IPS DF 19.7 (cell line): ENCODE measurements at places on chromosomes 2 and 18.

DNA sequence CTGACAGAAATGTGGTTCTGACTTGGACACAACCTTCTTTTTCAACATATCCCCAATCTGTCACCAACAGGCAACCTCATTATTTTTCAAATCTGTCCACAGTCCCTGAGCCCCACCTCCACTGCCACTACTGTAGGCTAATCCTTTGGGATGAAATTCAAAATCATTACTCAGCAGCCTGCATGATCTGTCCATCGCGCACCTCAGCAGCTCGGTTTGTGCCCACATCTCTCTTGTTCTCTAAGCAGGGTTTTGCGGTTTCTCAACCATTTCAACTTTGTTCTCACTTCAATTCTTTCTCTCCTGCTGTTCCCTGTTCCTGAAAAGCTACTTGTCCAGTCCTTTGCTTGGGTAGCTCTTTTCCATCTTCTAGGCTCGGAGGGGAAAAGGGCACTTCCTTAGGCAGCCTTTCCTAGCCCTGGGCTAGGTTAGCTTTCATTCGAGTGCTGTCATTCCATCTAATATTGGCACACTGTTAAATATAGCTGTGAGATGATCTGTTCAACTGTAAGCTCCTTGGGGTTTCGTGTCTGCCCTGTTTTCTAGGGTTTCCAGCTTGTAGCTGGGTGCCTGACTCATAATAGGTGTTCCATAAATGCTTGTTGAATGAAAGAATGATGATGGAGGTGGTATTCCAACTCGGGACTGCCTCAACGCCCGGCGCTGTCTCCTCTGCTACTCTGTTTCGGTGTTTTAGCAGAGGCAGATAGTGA is 653 bp upstream of the ANKAR start:
- no peak for DNase-seq

- DNase-seq, result no peak
Measured at GRCh38 chr2:241607162-241607885, 29.6 kb downstream of the THAP4 start.

DNA sequence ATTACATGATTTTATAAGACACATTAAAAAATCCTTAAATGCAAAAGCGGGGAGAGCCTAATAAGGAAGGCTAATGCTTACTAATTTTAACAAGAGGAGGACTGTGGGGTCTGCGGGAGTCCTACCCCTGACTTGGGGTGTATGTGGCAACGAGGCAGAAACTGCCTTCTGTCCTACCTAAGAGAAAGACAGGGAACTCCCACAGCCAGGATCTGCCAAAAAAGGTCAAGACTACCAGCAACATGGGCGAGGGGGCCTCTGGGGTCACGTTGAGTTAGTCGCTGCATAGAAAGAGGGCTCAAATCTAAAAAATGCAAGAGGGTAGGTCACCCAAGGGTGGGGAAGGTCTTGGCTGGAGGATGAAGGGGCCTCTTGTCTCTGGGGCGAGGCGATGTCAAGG is 529 bp upstream of the AMER3 start:
- no peak for DNase-seq

- no peak for DNase-seq
Measured at GRCh38 chr2:231526341-231527090, 3.7 kb downstream of the NMUR1 start.

- no peak for DNase-seq
Measured at GRCh38 chr18:8706791-8707555, 1.6 kb downstream of the MTCL1 start.

GRCh38 chr18:77223221-77223639 is 26.4 kb upstream of the GALR1 start:
- DNase-seq, result no peak

DNA sequence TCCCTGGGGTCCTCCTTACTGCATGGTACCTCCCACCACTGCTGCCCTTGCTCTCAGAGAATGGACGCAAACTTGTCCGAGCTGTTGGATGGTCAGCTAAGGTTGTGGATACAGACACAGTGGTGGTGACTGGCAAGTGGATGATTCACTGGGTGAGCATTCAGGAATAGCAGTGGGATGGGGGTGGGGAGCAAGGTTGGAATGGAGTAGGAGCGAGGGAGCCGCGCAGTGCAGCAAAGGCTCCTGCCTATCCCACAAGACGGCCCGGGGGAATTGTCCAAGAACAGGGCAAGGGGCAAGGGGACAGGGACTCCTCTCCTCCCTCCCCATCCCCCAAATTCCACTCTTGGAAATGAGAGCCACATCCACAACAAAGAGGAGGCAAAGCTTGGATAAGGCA is 102.2 kb downstream of the PIEZO2 start:
- no peak for DNase-seq

DNA sequence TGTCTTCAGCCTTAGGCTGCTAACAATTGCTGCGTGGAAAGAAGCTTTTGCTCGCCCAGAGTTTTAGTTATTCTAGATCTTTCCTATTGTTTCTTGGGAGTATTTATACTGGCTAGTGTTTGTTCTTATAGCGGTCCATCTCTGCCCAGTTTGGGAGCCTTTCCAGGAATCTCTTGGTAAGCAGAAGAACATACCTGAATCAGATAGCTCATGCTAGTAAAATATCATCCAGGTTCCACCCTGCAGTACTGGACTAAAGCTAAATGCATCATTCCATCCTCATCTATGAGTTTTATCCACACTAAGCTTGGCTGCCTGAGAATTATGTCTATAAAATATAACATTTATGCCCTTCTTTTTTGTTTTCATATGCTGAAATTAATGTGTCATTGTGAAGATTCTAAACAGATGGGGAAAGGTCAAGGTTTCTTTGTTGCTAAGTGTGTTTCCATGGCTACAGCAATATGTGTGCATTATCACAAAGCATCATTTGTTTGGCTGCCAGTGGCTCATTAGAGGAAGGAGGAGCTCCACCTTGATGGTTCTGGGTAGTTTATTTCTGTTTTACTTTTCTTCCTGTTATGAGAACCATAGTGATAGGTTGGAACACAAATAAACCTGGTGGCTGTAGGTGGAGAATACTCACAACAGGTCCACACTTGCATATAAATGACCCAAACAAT is 182.8 kb downstream of the PIK3C3 start:
- DNase-seq, result no peak

DNA sequence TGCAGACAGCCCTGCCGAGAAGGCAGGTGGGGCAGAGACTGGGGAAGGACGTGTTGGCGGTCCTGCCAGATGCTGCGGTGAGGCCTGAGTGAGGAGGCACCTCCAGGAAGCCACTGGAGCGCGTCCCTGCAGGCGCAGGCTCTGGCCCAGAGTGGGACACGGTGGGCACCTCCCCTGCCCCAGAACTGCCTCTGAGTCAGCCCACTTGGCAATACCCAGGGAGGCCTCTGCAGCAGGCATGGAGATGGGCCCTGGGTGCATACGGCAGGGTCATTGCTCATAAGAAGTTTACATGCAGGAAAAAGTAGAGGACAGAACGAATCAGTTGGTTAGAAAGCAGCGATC is 195.9 kb downstream of the TFCP2L1 start:
- no peak for DNase-seq

DNA sequence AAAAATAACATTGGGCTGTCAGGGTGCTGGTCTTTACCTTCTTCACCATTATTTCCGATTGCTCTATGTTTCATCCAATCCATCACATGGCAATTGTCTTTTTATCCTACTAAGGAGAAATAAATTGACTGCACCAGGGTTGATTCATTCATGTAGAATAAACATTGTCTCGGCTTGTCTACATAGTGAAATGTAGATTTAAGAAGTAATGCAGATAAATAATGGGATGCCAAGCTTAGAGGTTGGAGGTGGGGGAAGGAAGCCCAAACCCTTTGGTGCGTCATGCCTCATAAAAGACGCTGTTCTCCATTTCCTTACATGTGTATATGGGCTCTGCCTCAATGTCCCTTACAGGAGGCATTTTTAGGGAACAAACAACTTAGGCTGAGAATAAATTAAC is 117.8 kb downstream of the ALK start:
- DNase-seq, result no peak

DNA sequence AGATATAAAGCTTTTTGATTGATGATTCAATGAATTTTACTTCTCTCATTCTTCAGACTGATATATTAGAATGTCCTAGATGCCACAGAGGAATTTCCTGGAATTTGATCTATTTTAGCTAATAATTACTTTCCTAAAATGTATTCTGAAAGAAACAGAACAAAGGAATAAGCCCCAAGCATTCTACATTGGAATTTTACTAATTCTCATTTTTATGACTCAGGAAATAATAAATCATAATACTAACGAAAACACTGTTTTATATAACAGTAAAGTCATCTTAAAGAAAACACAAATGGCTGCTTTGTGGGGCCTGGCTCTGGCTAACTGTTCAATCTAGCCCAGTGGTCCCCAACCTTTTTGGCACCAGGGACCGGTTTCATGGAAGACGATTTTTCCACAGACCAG is 68.6 kb upstream of the LPIN2 start:
- no peak for DNase-seq

GRCh38 chr2:74238879-74239278 is 40.5 kb downstream of the MTHFD2 start:
- DNase-seq, result no peak

DNA sequence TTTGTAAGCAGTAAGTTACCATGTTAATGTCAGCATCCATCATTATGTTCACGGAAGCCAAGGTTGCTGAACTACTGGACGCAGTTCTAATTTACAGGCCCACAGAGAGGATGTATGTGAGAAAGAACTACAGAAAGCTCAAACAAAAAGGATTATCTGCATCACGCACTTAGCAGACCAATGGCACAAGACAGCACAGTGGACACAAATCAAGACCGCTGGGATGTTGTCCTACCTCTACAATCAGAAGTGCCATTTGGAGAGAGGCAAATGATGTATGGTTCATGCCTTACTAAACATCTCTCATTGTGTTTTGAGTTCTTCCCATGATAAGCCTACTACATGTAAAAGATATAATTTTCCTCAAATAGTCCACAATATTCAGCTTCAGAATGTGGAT is 330.7 kb upstream of the CHAC2 start:
- DNase-seq, result no peak

GRCh38 chr2:239154971-239155805 is 245.6 kb downstream of the HDAC4 start:
- DNase-seq, result no peak

DNA sequence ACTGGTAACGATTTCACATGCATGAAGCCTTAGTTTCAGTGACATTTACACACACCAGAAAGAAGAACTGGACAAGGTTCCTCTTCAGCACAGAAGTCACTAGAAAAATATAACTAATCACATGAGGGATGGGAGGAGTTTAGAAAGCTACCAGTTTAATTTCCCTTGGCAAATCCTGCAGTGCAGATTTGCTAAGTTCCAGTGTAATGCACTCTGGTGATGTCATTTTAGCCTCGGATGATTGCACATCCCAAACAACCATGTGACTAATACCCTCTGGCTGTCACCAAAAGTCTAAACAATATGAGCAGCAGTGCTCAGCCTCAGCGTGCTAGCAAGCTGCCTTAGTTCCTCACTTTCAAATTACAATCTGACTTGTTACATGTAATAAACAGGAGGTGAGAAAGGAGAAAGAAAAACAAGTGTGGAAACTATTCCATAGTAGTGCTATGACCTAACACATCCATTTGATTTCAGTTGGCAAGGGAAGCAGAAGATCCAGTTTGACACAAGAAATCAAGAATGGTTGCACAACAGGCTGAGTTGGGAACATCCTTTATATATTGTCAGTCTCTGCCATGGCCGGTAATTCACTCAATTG is 35.3 kb upstream of the PPP1CB start:
- DNase-seq, result no peak

DNA sequence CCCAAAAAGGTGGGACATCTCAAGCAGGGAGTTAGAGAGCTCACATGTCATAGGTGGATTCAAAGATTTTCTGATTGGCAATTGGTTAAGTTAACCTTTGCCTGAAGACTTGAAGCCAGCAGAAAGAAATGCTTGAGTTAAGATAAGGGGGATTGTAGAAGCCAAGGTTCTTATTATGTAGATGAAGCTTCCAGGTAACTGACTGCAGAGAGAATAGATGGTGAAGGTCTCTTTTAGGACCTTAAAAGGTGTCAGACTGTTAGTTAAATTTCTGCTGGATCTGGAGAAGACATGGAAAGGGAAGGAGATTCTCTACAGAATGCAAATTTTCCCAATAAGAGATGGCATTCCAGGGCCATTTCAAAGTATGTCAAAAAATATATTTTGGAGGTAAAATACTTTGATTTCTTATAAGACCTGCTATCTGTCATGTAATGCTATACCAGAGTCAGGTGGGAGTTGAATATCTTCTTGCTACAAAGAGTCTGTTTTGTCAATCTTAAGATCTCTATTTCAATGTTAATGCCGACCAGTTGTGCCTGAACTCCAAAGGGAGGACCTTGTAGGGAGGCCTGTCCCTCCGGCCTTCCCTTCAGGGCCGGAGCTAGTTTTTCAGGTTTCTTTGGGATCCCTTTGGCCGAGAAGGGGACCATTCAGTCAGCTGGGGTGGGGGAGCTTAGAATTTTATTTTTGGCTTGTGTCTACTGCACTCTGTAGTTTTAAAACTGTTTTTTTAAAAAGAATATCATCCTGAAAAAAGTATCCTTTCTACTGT is 280.6 kb downstream of the PTGR3 start:
- DNase-seq, result no peak

DNA sequence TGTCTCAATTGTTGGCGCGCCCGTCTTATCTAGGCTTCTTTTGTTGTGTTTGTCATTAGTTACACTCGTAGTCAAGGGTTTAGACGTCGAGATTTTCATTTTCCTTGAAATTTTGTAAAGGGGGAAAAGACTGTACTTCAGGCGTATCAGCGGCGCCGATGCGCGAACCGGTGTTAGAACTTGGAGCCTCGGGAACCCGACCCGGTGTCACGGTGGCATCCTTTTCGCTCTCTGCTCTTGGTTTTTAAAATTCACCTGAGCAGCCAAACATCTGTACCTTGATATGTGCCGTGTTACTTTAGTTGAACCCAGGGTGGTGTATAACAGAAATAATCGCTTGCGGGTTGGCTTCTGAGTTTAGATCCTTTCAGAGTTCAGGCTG is 643 bp downstream of the RMC1 start:
- no peak for DNase-seq

GRCh38 chr2:235950473-235950809 is 217.7 kb downstream of the GBX2 start:
- no peak for DNase-seq

GRCh38 chr2:101776172-101777043 is 78.9 kb downstream of the MAP4K4 start:
- DNase-seq, result no peak

GRCh38 chr2:118124288-118124891 is 36.1 kb downstream of the INSIG2 start:
- DNase-seq, result no peak
